Bladder microvascular endothelial cell (primary cell): ENCODE measurements at places on chromosomes 16 and 17. TPM values are rescaled to one million over a fixed set of nuclear protein-coding genes. Genes with fewer than 3 reads are reported as not detected.

Gene G6PC1
- total RNA-seq = not detected in 2 replicates

Gene STH
- not detected in 2 replicates for total RNA-seq

Gene RBFOX1
- total RNA-seq = not detected in 2 replicates

Gene MYH3
- total RNA-seq = under 0.01 and 0.88 TPM in 2 replicates

Gene ABCC6
- 0.38 TPM in 1 of 2 replicates, not detected in the other for total RNA-seq

Gene COASY
- total RNA-seq = 13.1 and 23.2 TPM in 2 replicates

Gene SULT1A1
- 0.76 and 0.97 TPM in 2 replicates for total RNA-seq

Gene TAC4
- not detected in 2 replicates for total RNA-seq

Gene RRAD
- 1.1 and 2.1 TPM in 2 replicates for total RNA-seq

Gene TTC19
- 40.2 and 52.1 TPM in 2 replicates for total RNA-seq

Gene RPH3AL
- 18.9 and 29.0 TPM in 2 replicates for total RNA-seq

Gene PPY
- total RNA-seq = not detected in 2 replicates

Gene FNDC8
- not detected in 2 replicates for total RNA-seq

Gene PIK3R6
- 0.31 TPM in 1 of 2 replicates, not detected in the other for total RNA-seq

Gene CCL14
- 4.4 and 11.5 TPM in 2 replicates for total RNA-seq

Gene TMC8
- under 0.01 and 0.16 TPM in 2 replicates for total RNA-seq

Gene ADAM11
- under 0.01 and 0.13 TPM in 2 replicates for total RNA-seq

Gene P2RX5
- 0.19 and 0.32 TPM in 2 replicates for total RNA-seq

Gene LGALS9B
- total RNA-seq = not detected in 2 replicates

Gene OR3A3
- not detected in 2 replicates for total RNA-seq

Gene MEIOC
- under 0.01 TPM in 1 of 2 replicates, not detected in the other for total RNA-seq

Gene KAT7
- total RNA-seq = 40.5 and 42.4 TPM in 2 replicates

Gene DOC2B
- 13.4 and 73.4 TPM in 2 replicates for total RNA-seq

Gene PSMC3IP
- total RNA-seq = 3.6 and 5.6 TPM in 2 replicates

Gene WNK4
- total RNA-seq = 1.3 and 13.0 TPM in 2 replicates

Gene HSD17B2
- total RNA-seq = 137 and 376 TPM in 2 replicates

Gene DDX5
- total RNA-seq = 417 and 1,044 TPM in 2 replicates

Gene TRAPPC1
- 45.3 and 77.3 TPM in 2 replicates for total RNA-seq

Gene PRPF8
- 82.1 and 190 TPM in 2 replicates for total RNA-seq

Gene PRAC2
- not detected in 2 replicates for total RNA-seq

Gene CDK3
- 0.81 and 2.7 TPM in 2 replicates for total RNA-seq

Gene RAPGEFL1
- 1.1 and 1.8 TPM in 2 replicates for total RNA-seq

Gene PDILT
- not detected in 2 replicates for total RNA-seq

Gene HID1
- total RNA-seq = 19.3 and 36.4 TPM in 2 replicates

Gene ZACN
- total RNA-seq = not detected in 2 replicates

Gene ZP2
- not detected in 2 replicates for total RNA-seq

Gene MPO
- under 0.01 TPM in 1 of 2 replicates, not detected in the other for total RNA-seq

Gene USP43
- 0.16 TPM in 1 of 2 replicates, not detected in the other for total RNA-seq

Gene CNGB1
- total RNA-seq = not detected in 2 replicates

Gene GAS7
- 0.49 and 3.7 TPM in 2 replicates for total RNA-seq

Gene HP
- total RNA-seq = not detected in 2 replicates

Gene KLHL11
- total RNA-seq = 15.7 and 34.4 TPM in 2 replicates

Gene CARHSP1
- total RNA-seq = 154 and 155 TPM in 2 replicates
